ENCODE measurements at places on chromosomes 7 and 10.

DNA sequence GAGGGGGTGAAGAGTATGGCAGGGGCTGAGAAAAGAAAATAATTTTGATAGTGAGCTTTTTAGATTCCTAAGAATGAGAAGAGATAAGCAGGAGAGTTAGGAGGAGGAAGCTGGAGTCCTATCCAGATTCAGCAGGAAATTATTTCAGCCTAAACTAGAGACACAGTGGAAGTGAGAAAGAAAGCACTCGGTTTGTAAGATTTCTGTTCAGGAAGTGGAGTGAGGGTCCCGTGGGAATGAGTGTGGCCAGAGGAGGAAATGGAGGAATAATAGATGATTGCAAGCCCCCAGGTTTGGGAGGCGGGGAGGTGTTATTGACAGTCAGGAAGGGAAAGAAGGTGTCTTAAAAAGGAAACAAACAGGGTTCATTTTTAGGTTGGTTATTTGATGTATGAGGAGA is 84.8 kb upstream of the NRP1 start:
- DNase-seq = no peak

DNA sequence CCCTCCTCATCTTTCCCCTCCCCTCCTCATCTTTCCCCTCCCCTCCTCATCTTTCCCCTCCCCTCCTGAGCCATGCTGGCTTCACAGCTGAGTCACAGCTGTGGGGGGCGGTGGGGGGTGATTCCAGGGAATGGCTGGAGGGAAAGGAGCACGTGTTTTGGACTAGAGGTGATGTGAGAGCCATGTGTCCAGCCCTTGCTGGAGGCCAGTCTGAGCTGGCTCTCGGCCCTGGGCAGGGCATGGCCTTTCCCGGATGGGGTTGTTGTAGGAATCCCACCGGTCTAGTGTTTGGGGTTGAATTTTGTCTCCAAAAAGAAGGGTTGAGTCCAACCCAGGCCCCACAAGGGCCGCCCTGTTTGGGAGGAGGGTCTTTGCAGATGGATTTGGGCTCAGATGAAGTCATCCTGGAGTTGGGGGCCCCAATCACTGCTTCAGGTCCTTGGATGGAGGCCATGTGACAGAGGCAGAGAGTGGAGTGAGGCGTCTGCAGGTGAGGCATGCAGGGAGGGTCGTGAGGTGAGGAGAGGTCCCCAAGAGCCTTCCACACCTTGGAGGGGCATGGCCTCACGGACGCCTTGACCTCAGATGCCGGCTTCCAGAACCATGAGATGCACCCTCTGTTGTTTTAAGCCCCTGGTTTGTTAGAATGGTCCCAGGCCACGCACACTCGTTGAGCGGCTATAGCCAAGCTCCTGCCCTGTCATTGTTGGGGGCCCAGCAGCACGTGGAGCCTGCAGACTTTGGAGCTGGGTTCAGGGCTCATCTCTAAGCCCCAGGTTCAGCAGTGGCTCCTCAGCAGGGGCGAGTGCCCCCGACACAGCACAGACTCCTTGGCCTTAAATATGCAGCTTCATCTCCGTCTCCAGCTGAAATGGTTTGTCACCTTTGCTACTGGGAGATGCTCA is 101.6 kb downstream of the DNAJB6 start:
- no peak for DNase-seq

DNA sequence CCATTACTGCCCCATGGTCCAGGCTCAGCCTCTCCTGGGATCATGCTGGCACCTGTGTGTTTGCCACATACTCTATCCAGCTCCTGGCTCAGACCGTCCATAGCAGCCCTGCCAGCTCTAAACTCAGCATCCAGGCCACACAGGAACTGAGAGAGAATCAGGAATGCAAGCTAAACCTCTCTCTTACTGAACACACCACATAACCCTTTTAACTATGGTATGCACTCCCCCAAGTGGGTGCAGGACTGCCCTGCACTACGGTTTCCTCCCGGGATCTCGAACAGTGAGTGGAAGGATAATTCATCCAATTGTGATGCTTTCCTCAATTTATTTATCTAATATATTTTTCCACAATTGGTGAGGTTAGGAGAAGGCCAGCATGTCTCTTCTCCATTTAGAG is 17.1 kb upstream of the ZNF800 start:
- no peak for DNase-seq

DNA sequence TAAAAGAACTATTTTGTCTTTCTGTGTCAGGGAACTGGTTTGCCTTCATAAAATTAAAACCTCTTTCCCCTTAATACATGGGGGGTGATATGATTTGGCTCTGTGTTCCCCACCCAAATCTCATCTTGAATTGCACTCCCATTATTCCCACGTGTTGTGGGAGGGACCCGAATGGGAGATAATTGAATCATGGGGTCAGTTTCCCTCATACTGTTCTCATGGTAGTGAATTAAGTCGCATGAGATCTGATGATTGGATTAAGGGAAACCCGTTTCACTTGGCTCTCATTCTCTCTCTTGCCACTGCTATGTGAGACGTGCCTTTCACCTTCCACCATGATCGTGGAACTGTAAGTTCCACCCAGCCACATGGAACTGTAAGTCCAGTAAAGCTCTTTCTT is 142.1 kb downstream of the VTI1A start:
- DNase-seq = no peak

DNA sequence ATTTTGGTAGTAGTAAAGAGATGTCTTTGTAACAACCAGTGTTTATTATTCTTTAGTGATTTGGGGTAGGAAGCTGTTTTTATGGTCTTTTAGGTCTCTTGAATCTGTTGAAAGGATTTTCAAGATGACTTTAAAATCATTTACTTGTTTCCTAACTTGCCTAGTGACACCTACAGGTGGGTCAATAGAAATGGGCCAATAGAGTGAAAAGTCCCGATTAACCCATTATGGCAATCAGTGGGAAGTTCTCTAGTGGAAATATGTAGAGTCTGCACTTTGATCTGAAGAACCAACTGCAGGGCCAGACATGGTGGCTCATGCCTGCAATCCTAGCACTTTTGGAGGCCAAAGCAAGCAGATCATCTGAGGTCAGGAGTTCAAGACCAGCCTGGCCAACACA is 374.7 kb upstream of the BMPER start:
- DNase-seq = no peak

DNA sequence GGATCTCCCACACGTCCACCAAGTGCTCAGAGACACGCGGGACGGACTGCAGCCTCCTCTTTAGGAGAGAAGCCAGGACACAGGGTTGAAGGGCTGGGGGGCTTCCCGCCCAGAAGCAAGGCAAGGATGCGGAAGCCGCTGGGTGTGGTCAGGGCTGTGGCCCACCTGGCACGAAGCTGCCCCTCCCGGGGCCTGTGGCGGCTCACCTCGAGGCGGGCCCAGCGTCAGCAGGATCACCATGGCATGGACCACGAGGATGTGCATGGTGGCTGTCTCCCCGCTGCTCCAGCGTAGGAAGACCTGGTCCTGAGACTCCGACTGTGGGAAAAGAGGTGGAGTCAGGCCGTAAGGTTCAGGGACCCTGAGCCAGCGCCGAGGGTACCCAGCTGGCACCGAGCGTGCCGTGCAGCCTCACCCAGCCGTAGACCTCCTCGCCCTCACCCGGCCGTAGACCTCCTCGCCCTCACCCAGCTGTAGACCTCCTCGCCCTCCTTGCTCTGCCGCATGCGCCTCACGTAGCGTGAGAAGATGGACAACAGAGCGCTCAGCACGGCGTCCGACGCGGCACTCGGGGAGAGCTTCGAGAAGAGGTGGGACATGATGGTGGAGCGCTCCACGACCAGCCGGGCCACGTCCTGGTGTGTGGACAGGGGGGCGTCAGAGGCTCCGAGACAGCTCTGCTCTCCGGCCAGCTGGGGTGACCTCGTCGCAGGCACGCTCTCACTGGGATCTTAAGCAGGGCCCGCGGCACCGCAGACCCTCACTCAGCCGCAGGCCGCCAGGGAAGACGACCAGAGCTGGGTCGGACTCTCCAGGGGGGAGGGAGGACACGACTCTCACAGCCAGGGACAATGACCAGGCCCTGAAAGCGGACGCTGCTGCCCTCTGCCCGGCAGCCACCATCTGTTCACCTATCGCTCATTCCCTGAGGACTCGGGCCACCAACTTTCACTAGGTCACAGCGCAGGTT is 20.4 kb downstream of the INTS1 start:
- DNase-seq = no peak
